Iris pigment epithelial cell (primary cell): ENCODE measurements at places on chromosomes 1 and 21.
A peak's percentile ranks its signal among the peaks of the same experiment; 100 is the strongest.

- no peak for DNase-seq
Observed at GRCh38 chr21:45380566-45380965, 24.4 kb upstream of the COL18A1 start.

GRCh38 chr1:191648939-191649338 is 509.3 kb upstream of the RGS18 start:
- DNase-seq = no peak

- peak; percentile 94 for DNase-seq
Observed at GRCh38 chr1:97006044-97006661, 284.6 kb downstream of the PTBP2 start.

DNA sequence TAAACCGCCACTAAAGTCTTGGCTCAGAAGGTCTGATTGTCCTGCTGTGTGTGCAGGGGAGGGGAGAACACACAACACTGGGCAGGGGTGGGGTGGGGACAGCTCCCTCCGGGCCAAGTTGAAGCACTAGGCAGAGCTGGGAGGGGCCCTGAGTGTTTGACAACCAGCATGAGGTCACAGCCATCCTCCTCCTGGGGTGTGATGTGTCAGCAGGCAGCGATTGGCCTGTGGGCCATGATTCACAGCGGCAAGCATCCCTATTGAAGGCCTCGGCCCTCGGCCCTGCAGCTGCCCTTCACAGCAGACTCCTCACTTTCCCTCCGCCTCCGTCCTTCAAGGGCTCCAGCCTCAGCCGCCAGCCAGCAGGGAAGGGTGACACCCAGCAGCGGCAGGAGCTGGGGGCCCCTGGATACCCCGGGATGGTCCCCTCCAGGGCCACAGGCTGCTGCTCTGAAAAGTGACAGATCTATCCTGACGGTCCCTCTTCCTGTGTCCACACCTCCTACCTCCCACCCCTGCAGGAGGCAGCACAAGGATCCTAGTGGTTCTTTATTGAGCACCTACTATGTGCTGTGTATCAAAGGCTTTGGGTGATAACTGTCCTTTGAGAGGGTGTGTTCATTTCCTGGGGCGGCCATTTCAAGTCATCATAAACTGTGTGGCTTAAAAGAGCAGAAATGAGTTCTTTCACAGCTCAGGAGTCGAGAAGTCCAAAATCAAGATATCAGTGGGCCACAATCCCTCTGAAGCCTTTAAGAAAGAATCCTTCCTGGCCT is 66.0 kb upstream of the SLC25A33 start:
- DNase-seq = peak; percentile 93

GRCh38 chr1:227270554-227270953 is 47.7 kb downstream of the CDC42BPA start:
- DNase-seq = peak; percentile 45

- no peak for DNase-seq
Observed at GRCh38 chr1:168293356-168293755, 12.7 kb downstream of the TBX19 start.

- no peak for DNase-seq
Observed at GRCh38 chr1:60173729-60174505, 100.3 kb upstream of the C1orf87 start.

DNA sequence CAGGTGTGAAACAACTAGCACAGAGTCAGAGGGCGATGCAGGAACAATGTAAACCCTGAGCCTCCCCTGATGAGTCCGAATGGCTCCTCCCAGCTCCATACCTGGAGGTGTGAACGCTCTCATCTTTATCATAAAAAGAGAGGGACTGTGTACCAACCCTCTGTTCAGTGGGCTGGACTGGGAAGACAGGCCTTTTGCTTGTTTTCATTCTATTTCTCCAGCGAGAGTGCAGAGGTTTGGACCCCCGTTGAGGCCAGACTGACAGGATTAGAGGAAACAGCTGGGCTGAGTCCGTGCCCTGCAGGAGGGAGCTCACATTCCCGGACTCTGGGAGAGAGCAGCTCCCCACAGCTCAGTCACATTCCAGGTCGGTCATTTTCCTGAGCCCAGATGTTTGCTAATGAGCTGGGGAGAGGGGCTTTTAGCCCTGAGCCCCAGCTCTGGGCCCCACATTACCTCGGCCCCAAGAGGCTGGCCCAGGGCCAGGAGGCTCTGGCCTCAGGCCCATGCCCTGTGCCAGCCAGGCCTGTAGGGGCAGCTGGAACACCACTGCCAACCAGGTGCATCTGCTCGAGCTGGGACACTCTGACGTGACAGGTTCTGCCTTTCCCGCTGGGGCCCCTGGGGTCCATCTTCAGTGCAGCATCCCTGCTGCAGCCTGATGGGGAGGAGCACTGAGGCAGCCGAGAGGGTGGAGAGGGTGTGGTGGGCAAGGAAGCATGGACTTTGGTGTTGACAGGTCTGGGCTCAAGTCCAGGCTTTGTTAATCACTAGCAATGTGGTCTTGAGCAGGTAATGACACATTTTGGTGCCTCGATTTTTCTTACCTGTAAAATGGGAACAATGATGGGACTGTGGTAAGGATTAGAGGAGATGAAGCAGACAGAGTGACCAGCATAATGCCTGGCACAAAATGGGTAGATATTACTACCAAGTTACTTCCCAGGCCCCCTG is 3.5 kb upstream of the NBL1 start:
- no peak for DNase-seq

DNA sequence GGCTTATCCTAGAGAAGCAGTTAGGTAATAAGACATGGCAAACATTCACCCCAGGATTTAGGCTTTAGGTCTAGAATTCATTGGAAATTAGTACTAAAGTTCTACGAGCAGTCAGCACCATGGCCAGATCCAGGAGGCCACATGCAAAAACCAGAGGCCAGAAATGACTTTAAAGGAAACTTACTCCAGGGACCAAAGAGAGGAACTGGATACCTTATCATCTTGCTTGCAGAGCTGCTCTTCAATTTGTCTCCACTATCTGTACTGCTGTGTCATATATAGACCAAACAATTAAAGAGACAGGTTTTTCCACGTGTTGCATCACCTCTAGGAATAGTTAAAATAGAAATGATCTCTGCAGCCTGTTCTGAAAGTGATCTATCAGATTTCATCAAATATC is 127.8 kb downstream of the LMX1A start:
- DNase-seq = peak; percentile 4

DNA sequence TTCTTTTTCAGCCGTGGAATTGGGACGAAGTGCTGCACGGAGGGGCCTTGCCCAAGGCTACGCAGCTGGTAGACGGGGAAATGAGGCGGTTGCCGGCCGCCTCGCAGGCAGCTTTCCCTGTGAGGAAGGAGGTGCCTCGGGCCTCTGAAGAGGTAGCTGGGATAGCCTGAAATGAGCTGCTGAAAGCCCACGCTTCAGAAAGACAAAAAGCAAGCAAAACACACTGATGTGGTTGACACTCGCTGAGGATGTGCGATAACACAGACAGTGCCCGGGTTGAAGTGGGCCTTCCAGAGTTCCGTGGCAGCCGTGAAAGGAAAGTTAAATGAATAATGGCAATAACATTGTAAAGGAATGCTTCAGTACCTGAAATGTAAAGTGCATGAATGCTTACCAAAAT is 47.2 kb downstream of the S1PR1 start:
- no peak for DNase-seq

DNA sequence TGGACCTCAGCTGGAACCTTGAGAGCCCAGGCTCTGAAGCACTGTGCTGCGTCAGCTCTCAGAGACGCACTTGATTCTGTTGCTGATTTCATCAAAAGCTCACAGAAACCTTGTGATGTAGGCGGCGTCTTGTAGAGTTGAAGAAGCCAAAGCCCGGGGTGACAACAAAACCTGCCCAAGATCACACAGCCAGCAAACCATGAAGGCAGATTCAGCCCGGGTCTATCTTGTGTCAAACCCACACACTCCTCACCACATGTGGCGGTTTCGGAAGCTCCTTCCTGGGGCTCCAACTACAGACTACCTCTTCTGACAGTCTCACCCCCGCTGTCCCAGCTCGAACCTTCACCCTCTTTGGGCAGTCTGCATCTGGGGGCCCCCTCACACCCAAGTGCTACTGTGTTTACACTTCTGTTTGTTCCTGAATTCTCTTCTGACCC is 50.4 kb downstream of the TENT5C start:
- no peak for DNase-seq

DNA sequence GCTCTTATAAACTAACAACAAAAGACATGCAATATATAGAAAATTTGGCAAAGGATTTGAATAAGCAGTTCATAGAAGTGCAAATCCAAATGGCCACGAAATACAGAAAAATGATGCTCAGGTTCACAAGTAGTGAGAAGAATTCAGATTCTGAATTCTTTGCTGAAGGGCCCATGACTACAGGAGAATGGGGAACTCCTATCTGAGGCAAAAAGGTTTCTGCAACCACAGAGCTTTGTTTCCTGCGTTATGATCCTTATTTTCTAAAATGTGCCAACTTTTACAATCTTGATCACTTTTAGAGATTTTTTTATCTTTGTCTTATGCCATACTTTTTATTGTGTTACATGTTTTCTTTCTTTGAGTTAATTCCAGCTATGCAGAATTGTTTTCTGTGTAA is 91.3 kb downstream of the ITSN1 start:
- DNase-seq = peak; percentile 38

DNA sequence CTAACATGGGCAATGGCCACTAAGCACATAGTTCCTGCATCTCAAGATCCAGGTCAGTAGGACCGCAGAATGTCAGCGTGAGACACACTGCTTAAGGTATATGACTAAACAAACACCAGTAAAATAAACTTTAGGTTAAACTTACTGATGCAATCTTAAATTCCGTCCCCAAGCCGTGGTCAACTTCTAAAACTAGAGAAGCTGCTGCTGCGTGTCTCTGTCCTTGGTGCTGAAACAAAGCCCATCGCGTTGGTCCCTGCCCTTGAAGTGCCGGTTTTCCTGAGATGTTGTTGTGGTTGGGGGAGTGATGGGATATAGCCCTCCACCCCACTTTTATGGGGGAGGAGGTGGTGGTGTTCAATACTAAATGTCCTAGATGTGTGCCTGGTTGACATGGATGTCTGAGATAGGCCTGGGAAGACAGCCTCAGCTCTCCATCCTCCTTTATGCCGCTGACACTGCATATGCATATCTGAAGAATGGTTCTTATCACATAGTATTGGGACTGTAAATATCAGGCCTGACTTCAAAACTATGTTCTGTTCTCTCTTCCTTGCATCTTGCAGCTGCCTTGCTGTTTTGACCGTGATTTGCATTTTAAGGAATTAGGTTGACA is 72.0 kb upstream of the KCNA3 start:
- peak; percentile 46 for DNase-seq

DNA sequence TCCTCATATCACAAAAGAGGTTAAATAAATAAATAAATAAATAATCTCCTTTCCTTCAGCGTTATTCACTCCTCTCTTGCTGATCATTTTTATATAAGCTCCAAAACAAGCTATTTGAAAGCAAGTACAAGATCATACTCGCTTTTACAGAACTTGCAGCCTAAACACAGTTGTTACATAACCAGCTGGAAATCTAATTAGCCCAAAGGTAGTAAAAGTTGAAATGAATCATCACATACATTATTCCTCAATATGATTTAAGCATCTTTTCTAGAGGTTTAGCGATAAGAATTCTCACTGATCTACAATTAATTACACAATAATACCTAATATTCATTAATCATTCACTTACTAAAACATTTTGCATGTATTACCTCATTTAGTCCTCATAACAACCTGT is 160.2 kb downstream of the COP1 start:
- DNase-seq = no peak

DNA sequence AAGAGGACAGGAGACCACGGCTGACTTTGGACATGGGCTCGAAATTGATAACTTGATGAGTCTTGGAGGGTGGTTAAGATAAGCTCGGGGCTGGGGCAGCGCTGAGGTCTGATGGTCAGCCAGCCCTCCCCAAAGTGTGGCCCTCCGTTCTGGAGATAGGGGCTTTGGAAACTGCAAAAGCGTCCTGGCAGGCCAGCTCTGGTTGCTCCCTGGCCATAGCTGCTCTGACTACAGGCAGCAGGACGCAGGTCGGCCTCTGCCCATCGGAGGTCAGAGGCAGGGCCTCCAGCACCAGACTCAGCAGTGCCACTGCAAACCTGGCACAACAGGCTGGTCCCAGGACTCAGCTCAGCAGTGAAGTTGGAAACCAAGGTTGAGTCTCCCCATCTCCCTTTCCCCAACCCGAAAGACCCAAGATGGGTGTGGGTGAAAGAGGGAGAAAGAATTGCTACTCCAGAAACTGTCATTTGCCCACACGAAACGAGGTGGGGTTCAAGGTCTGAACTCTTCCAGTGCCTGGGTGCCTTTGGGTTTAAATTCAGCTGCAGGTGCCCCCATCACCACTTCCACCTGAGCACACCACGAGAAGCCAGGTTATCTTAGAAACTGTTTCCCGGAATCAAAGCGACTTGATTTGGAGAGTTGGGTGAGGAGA is 4.8 kb downstream of the SIM2 start:
- DNase-seq = no peak

GRCh38 chr1:162908780-162909179 is 47.8 kb upstream of the CCDC190 start:
- DNase-seq = peak; percentile 87

GRCh38 chr1:47650205-47650604 is 212.4 kb downstream of the FOXD2 start:
- peak; percentile 98 for DNase-seq

DNA sequence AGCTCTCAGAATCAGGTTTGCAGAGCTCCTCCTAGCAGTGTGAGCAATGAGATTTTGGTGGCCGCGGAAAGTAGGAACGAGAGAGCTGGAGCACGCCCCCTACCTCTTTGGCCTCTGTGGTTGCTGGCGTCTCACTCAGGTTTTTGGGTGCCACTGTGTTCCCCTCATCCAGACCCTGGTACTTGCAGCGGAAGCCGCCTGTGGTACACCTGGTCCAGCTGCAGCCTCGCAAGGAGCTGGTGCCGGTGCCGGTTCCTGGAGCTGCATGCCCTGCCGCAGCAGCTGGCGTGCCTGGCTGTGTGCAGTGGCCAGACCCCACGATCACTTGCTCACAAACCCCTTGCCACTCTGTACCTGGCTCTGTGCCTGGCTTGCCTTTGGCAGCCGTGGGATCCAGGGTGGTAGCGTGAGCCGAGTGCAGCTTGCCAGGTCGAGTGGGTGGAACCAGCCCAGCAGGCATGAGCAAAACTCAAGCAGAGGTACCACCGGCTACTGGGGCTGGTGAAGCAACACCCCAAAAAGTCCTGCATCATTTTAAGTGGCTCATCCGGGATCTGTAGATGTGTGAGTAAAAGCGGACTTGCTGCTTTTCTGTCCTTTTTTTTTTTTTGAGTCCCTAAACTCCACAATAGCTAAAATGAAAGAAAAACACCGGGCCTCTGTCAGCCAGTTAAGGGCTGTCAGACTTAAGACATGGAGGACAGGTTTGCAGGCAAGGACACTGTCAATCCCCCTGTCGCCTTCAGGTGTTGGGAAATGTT is 844.9 kb downstream of the KCNT2 start:
- no peak for DNase-seq

- DNase-seq = peak; percentile 61
Observed at GRCh38 chr1:222370081-222370912, 177.6 kb downstream of the HHIPL2 start.

- DNase-seq = no peak
Observed at GRCh38 chr1:187460093-187460492, 631.3 kb downstream of the PLA2G4A start.

- DNase-seq = no peak
Observed at GRCh38 chr1:110107867-110108469, 4.3 kb upstream of the UBL4B start.

- DNase-seq = no peak
Observed at GRCh38 chr1:151377150-151377884, 4.8 kb upstream of the SELENBP1 start.

GRCh38 chr1:185774394-185774793 is 40.2 kb downstream of the HMCN1 start:
- DNase-seq = no peak
